GM23338 (cell line): ENCODE measurements at places on chromosomes 6 and 20. TPM values are rescaled to one million over a fixed set of nuclear protein-coding genes. Genes with fewer than 3 reads are reported as not detected.

GRCh38 chr6:18179770-18180356 is 24.6 kb downstream of the KDM1B start:
- H3K36me3 ChIP-seq, result no peaks in the 10 kb centered on the region
- no peaks in the 10 kb centered on the region for H3K27me3 ChIP-seq
- DNase-seq, result no peak

GRCh38 chr6:39104528-39104927 is 10.5 kb downstream of the SAYSD1 start:
- no peaks in the 10 kb centered on the region for H3K27me3 ChIP-seq
- H3K36me3 ChIP-seq, result no peaks in the 10 kb centered on the region; the same call in 1 of the 2 replicates
- no peak overlapping the region for H3K27ac ChIP-seq
- H3K4me1 ChIP-seq, result peaks cover 11% of the 10 kb centered on the region

DNA sequence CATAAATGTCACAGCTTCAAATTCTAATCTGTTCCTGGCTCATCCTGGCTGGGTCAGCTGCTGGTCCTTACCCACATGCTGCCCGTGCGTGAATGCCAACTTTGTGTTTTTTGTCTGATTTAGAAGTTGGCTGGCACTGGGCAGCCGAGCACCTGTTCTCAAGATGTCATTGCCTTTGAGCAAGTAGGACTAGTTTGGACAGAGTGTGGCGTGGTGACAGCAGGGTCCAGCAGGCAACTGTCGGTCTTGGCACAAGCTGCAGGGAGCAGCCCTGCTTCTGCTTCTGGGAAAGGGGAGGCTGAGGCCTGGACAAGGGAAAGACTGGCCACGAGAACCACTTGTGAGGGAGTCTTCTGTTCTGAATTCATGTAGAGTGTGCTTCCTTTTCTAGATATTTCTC is 26.4 kb upstream of the ADRM1 start:
- H3K27me3 ChIP-seq, result no peaks in the 10 kb centered on the region
- H3K4me1 ChIP-seq, result no peaks in the 10 kb centered on the region
- no peak for DNase-seq
- no peak overlapping the region for H3K27ac ChIP-seq
- H3K4me3 ChIP-seq, result no peak overlapping the region

- H3K4me1 ChIP-seq, result no peaks in the 10 kb centered on the region
- H3K27me3 ChIP-seq, result no peaks in the 10 kb centered on the region
- H3K4me3 ChIP-seq, result no peak overlapping the region
- no peaks in the 10 kb centered on the region for H3K36me3 ChIP-seq
- no peak overlapping the region for H3K27ac ChIP-seq
Measured at GRCh38 chr6:153568628-153569027, 437.5 kb upstream of the RGS17 start.

DNA sequence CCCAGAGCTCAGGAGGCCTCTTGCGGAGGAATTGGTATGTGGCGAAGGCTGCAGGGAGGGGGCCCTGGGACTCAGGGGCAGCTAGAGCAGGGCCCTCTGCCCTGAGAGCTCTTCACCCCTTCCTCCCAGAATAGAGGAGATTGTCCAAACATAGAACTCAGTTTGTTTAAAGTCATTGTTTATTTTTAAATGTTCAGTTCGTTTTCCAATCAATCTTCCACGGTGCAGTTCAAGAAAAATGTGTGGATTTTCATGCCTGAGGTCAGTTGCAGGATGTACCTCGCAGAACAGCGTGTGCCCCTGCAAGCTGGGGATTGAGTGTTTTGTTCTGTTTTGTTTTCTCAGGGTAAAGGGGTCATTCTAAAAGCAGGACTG is 37.2 kb downstream of the MGME1 start:
- no peaks in the 10 kb centered on the region for H3K36me3 ChIP-seq
- no peak for DNase-seq
- H3K4me1 ChIP-seq, result no peaks in the 10 kb centered on the region
- no peaks in the 10 kb centered on the region for H3K27me3 ChIP-seq

DNA sequence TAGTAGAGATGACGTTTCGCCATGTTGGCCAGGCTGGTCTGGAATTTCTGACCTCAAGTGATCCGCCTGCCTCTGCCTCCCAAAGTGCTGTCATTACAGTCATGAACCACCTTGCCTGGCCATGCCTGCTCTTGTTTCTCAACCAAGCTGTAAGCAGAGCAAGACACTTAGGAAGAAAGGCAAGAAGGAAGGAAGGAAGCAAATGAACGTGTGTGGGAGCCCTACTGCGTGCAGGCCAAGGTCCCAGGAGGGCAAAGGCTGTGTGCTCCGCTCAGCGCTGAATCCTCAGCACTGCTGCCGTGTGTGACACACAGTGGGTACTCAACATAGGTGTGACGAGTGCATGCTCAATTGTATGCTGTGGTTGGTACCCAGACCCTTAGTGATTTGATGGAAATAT is 47.4 kb downstream of the SULF2 start:
- no peaks in the 10 kb centered on the region for H3K36me3 ChIP-seq
- no peaks in the 10 kb centered on the region for H3K27me3 ChIP-seq
- DNase-seq, result no peak
- no peaks in the 10 kb centered on the region for H3K4me1 ChIP-seq

DNA sequence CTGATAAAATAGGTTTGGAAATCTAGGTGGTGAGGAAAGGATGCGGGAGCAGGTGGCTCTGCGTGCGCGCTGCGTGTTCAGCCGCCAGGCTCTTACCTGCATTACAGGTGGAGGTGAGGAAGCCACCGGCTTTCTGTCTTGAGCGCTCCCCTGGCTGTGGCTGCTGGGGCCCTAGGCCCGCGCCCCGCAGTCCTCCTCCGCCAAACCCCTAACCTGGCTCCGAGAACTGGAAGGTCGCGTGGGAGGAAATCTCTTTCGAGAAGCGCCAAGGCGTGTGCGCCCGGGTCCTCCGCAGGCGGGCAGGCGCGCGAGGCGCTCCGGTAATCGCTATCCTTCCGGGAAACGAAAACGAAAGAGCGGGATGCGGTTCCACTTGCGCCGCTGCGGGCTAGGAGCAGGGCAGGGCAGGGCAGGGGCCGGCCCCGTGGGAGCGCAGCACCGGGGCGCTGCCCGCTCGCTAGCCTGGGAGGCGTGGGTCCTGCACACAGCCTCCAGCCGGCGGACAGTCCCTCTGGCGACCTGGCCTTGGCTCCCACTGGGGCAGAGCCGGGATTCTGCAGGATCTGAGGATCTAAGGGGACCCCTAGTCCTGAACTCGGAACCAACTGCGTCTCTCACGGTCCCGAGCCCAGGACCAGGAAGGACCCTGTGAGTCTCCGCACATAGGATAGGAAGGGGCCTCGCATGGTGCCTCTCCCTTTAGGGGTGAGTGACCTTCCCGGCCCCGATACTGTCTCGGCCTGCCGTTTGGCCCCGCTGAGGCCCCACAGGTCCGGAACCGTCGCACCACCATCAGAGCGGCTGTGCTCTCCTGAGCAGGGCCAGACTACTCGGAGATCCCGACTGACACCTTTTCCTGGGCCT is at the start of gene ETV7:
Gene ETV7, minus strand, starts transcription at position 230 of the 864 bp plus-strand sequence. Its CDS starts 128 bp downstream, at position 102.
- H3K4me1 ChIP-seq, result peaks cover 6% of the 10 kb centered on the region; the same call in 1 of the 2 replicates
- peaks cover 57% of the 10 kb centered on the region for H3K27me3 ChIP-seq
- H3K4me3 ChIP-seq, result peak within 1 kb of the TSS; percentile 78
- DNase-seq, result peak; percentile 74
- no peaks in the 10 kb centered on the region; the same call in 1 of the 2 replicates for H3K36me3 ChIP-seq

DNA sequence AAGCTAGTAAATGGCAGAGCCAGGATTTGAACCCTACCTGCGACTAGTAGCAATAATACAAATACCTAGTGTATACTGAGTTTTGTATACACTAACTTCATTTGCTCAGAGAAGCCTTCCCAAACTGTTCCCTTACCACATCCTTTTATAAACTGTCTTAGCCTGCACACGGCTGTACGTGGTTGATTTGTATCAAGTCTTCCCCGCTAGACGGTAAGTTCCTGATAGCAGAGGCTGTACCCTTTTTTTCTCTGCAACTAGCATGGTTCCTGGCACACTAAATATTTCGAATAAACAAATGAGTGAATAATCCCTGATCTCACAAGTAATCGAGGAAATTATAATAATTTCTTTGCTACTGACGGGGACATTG is 636 bp downstream of the RTF2 start:
- H3K4me3 ChIP-seq, result peak overlapping the region; percentile 98
- H3K27me3 ChIP-seq, result no peaks in the 10 kb centered on the region
- H3K4me1 ChIP-seq, result peaks cover 7% of the 10 kb centered on the region

DNA sequence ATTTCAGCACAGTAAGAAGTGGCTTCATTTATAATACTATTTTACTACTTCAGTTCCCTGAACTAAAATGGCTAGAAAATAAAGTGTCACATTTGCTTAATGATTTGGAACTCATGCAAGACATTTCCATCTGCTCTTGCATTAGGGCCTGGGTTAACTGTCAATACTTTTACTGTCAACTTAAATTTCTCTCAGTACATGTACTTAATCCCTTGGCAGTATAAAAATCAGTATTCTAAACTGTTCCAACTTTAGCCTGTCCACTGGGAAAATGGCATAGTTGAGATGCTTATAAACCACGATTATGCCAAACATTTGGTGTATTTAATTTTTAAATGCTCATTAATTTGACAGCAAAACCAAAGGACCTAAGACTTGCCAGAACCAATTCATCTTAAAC is 154.5 kb downstream of the ASCC3 start:
- no peaks in the 10 kb centered on the region for H3K36me3 ChIP-seq
- no peak overlapping the region for H3K27ac ChIP-seq

- no peak overlapping the region for H3K4me3 ChIP-seq
- H3K36me3 ChIP-seq, result no peaks in the 10 kb centered on the region; the same call in 1 of the 2 replicates
- DNase-seq, result no peak
- H3K27me3 ChIP-seq, result no peaks in the 10 kb centered on the region
- H3K4me1 ChIP-seq, result no peaks in the 10 kb centered on the region
Measured at GRCh38 chr6:84492241-84493165, 265.1 kb upstream of the CEP162 start.

DNA sequence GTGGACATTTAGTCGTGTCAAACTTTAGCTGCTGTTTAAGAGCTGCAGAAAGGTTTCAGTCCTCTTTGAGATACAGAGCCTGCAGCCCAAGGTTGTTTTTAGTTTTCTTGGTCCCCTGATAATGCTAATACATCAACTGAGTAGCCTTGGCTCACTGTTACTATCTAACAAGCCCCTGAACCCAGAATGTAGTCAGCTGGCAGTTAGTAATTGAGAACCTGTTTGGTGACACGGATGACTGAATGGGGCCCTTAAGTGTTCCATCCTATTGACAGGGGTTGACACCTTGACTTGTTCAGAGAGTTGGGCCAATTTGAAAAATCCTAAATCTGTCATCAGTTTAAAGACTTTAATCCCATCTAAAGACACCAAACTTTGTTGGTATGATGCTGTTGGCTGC is 2.8 kb downstream of the RTN4IP1 start:
- peaks cover 22% of the 10 kb centered on the region for H3K4me1 ChIP-seq
- DNase-seq, result no peak
- H3K27ac ChIP-seq, result 0 out of 2 replicates have a peak overlapping the region, but pooled peaks have one; percentile 47
- no peaks in the 10 kb centered on the region for H3K27me3 ChIP-seq
- H3K36me3 ChIP-seq, result peaks cover 9% of the 10 kb centered on the region

- no peak overlapping the region for H3K27ac ChIP-seq
- H3K4me1 ChIP-seq, result peaks cover 36% of the 10 kb centered on the region
- H3K4me3 ChIP-seq, result no peak overlapping the region
- no peaks in the 10 kb centered on the region for H3K27me3 ChIP-seq
- H3K36me3 ChIP-seq, result no peaks in the 10 kb centered on the region
Measured at GRCh38 chr20:53284256-53284655, 309.4 kb downstream of the ZNF217 start.

GRCh38 chr20:43571771-43572170 is 12.9 kb downstream of the SGK2 start:
- no peaks in the 10 kb centered on the region for H3K36me3 ChIP-seq
- H3K4me3 ChIP-seq, result no peak overlapping the region
- H3K4me1 ChIP-seq, result no peaks in the 10 kb centered on the region

GRCh38 chr6:142372348-142372747 is 70.5 kb downstream of the ADGRG6 start:
- no peaks in the 10 kb centered on the region for H3K27me3 ChIP-seq
- DNase-seq, result no peak
- H3K36me3 ChIP-seq, result no peaks in the 10 kb centered on the region
- H3K4me1 ChIP-seq, result peaks cover 2% of the 10 kb centered on the region
- H3K27ac ChIP-seq, result no peak overlapping the region

GRCh38 chr20:43853174-43853803 is 61.4 kb upstream of the TOX2 start:
- no peaks in the 10 kb centered on the region for H3K36me3 ChIP-seq
- H3K4me3 ChIP-seq, result no peak overlapping the region
- no peaks in the 10 kb centered on the region for H3K27me3 ChIP-seq
- H3K27ac ChIP-seq, result no peak overlapping the region

GRCh38 chr6:137013031-137013430 is 31.7 kb downstream of the IL20RA start:
- no peak for DNase-seq
- H3K27me3 ChIP-seq, result no peaks in the 10 kb centered on the region
- no peak overlapping the region for H3K4me3 ChIP-seq
- no peak overlapping the region for H3K27ac ChIP-seq

DNA sequence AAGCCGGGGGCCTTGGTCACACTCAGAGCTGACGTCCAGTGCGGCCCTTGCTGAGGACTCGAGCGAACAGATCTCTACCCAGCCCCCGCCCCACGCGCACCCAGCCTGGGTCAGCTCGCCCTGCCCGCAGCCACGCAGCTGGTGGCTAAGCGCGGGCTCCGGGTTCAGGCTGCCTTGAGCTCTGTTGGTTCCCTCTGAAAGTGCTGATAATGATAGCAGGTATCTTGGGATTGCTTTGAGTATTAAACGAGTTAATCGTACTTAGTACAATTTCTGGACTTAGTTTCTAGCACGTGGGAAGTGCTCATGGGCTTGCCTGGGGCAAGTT is 88.1 kb upstream of the TGM3 start:
- H3K27ac ChIP-seq, result no peak overlapping the region
- DNase-seq, result no peak
- H3K4me1 ChIP-seq, result no peaks in the 10 kb centered on the region
- no peaks in the 10 kb centered on the region for H3K36me3 ChIP-seq

The KIFC1 gene
- total RNA-seq, result 61.7 and 64.4 TPM in 2 replicates

The SLC35F1 gene
- 9.4 and 10.3 TPM in 2 replicates for total RNA-seq

The DYNLT2 gene
- 2.8 and 3.3 TPM in 2 replicates for total RNA-seq

The TAGAP gene
- total RNA-seq, result 0.43 TPM in 1 of 2 replicates, not detected in the other

The IL20RA gene
- total RNA-seq, result 2.4 and 3.5 TPM in 2 replicates

The HLA-DOA gene
- 30.5 and 34.2 TPM in 2 replicates for total RNA-seq

The WASF1 gene
- total RNA-seq, result 25.3 and 30.5 TPM in 2 replicates

The CRISP3 gene
- not detected in 2 replicates for total RNA-seq

The LGSN gene
- total RNA-seq, result 0.45 TPM in 1 of 2 replicates, not detected in the other

The MYCT1 gene
- total RNA-seq, result 1.6 and 2.5 TPM in 2 replicates

The PI16 gene
- total RNA-seq, result not detected in 2 replicates
